ENCODE measurements at places on chromosomes 12 and 14.

DNA sequence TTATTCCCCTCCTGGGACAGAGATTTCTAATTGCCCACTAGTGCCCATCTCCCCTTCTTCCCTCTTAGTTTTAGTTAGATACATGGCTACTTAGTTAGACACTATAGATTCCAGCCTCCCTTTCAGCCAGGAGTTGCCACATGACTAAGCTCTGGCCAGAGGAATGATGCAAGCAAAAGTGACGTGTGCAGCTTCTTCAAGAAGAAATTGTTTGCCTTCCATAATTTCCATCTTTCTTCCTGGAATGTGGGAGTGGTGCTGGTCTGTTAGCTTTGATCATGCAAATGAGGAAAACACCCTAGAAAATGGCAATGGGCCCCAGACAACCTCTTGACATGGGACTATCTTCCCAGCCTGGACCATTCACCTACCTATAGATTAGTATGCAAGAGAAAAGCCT lies 21.4 kb downstream of the CCDC177 start:
- DNase-seq, result no peak
- no peak overlapping the region for H3K27ac ChIP-seq
- H3K4me1 ChIP-seq, result no peaks in the 10 kb centered on the region
- no peak overlapping the region for H3K4me3 ChIP-seq

DNA sequence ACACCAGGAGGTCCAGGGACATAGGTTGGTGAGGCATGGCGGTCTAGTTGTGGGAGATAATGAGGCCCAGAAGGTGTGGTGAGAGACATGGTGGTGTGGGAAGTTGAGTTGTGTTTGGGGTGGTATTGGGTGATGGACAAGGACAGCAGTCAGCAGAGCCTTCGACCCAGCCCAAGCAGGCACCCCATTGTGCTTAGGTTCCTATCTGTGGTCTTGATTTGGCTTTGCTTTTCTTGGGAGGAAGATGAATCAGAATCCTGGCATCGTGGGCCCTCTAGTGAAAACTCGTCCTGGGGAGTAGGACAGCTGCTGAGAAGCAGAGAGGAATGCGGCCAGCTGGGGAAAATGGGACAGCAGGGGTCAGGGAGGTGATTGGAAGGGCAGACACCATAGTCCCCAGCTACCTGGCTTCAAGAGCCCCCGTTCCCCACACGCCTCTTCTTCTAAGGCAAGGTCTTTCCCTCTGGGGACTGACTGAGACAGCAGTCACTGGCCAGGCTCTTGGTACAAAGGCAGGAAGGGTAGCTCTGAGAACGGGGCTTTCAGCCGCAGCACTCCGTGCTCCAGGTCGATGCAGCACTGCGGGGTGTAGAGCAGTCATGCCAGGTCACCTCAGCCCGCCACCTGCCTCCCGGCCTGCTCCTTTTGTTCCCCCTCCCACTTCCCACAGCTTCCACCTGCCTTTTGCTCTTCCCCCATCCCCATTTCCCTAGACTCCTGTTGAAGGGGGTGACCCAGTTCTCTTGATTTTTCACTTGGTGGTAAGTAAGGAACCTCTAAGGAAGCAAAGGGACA lies 7.9 kb downstream of the NRIP2 start:
- H3K4me3 ChIP-seq, result no peak overlapping the region
- no peaks in the 10 kb centered on the region for H3K4me1 ChIP-seq
- H3K36me3 ChIP-seq, result peaks cover 94% of the 10 kb centered on the region
- DNase-seq, result no peak
- H3K27me3 ChIP-seq, result no peaks in the 10 kb centered on the region
- H3K27ac ChIP-seq, result peak overlapping the region; percentile 53

DNA sequence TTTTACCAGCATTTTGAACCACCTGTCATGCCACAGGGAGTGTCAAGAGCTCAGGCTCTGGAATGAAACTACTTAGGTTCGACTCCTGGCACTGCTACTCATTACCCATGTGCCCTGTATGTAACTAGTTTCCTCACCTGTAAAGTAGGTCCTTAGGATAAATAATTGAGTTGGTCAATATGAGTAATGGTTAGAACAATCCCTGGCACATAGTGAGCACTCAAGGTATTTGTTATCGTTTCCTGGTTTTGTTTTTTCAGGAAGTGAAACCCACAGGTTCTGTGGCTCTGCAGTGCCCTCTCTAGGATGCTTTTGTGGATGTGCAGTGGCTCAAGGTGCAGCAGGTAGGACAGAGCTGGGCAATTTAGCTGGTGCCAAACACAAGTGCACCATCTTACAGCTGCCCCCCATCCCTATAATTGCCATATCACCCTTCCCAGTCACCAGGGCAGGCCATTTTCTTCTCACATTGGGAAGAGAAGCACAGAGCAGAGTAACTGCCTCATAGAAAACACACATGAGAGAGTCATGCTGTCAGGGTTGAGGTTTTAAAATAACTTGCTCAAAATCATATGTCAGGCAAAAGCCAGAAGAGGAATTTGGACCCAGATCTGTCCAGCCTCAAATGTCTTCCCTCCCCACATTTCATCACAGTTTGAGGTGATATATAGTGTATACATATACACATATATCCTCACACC lies 297.5 kb downstream of the RPAP3 start:
- no peaks in the 10 kb centered on the region for H3K27me3 ChIP-seq
- peak overlapping the region; percentile 31 for H3K27ac ChIP-seq
- H3K4me3 ChIP-seq, result no peak overlapping the region
- peaks cover 75% of the 10 kb centered on the region for H3K4me1 ChIP-seq

DNA sequence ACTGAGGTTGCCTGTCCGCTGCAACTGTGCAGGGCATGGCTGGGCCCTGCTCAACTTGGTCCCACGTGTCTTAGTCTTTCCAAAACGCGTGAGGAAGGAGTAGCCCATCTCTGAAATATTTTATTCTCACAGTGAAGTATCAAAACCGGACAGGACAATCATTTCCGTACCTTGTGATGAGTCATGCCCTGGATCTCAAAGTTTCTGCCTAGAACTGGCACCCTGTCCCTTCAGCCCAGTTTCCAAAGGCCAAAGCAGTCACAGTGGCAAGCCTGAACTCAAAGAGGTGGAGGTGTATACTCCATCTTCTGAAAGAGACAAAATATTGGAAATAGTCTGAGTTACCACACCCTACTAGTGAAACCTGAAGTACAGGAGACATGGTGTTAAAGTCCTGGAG lies 28.5 kb upstream of the SRGAP1 start:
- no peak for DNase-seq
- H3K36me3 ChIP-seq, result no peaks in the 10 kb centered on the region
- no peak overlapping the region for H3K27ac ChIP-seq
- peaks cover 29% of the 10 kb centered on the region for H3K27me3 ChIP-seq
- H3K4me1 ChIP-seq, result peaks cover 19% of the 10 kb centered on the region

- no peaks in the 10 kb centered on the region for H3K27me3 ChIP-seq
- peak within 1 kb of the TSS; percentile 99 for H3K27ac ChIP-seq
- H3K4me1 ChIP-seq, result peaks cover 27% of the 10 kb centered on the region
- peak within 1 kb of the TSS; percentile 90 for H3K4me3 ChIP-seq
Observed at GRCh38 chr14:24114532-24115421, at the start of the genes DCAF11 and NRL. Gene DCAF11 (plus strand): TSS chr14:24114777. CDS start chr14:24115595, 818 bp downstream. Gene NRL (minus strand): TSS chr14:24114949. CDS start chr14:24082848, 32,101 bp downstream.

DNA sequence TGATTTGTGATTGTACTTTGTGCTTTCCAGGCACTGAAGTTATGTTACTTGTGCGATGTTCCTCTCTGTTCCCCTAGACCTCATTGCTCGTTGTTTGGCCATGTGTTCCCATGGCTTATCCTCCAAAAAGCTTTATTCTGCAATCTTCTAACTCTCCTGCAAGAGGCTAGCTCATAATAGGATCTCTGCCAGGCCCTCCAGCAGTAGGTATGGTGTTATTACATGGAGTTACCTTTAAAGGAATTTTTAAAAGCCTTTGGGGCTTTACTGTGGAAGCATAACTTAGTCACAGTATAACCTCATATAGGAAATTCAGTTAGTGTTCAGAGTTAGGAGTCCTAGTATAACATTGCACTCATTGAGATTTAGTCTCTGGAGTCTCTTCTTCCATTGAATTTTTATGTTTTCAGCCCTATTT lies 292.3 kb downstream of the RAD51B start:
- H3K36me3 ChIP-seq, result no peaks in the 10 kb centered on the region
- no peaks in the 10 kb centered on the region for H3K27me3 ChIP-seq
- no peak overlapping the region for H3K4me3 ChIP-seq

GRCh38 chr12:21527451-21528180 lies 1.5 kb downstream of the SPX start:
- no peaks in the 10 kb centered on the region for H3K36me3 ChIP-seq
- DNase-seq, result peak; percentile 77
- peak overlapping the region; percentile 78 for H3K4me3 ChIP-seq
- H3K27me3 ChIP-seq, result peaks cover 37% of the 10 kb centered on the region
- H3K4me1 ChIP-seq, result peaks cover 10% of the 10 kb centered on the region

DNA sequence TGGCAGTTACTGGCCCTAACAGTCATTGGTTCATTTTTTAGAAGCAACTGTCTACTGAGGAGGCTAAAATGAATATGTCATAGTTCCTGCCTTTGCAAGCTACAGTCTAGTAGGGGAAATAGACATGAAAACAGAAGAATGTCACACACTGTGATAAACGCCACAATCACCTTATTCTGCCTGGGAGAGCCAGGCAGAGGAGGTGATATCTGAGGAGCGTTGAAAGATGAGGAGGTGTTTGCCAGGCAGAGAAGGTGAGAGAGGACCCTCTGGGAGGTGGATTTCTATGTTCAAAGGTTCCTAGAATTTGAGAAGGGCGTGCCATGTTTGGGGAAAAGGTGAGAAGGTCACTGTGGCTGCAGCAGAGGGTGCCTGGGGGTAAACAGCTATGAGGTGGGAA lies 185.7 kb downstream of the PAX9 start:
- no peak overlapping the region for H3K4me3 ChIP-seq
- H3K27ac ChIP-seq, result no peak overlapping the region
- H3K36me3 ChIP-seq, result no peaks in the 10 kb centered on the region
- no peaks in the 10 kb centered on the region for H3K27me3 ChIP-seq
- H3K4me1 ChIP-seq, result no peaks in the 10 kb centered on the region
- no peak for DNase-seq

GRCh38 chr12:24023081-24023480 lies 73.6 kb upstream of the SOX5 start:
- no peaks in the 10 kb centered on the region for H3K36me3 ChIP-seq
- no peaks in the 10 kb centered on the region for H3K27me3 ChIP-seq
- no peak for DNase-seq
- H3K4me3 ChIP-seq, result no peak overlapping the region
- H3K4me1 ChIP-seq, result no peaks in the 10 kb centered on the region

DNA sequence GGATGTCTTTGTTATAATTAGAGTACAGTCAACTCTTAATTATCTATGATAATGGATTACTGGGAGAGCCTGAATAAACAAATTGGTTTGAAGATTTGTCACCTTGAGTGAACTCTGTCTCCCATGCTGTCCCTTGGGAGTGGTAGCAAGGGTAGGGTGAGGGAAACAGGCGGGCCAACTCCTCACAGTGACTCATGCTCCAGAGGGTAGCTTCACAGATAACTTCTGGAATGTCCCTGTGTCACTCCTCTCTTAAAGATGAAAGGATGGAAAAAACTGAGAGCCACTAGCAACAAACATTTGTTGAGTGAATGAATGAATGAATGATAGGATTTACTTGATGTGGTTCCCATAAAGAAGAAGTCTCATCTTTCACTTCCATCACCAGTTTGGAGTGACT lies 53.5 kb downstream of the RASSF9 start:
- H3K4me3 ChIP-seq, result no peak overlapping the region
- no peak overlapping the region for H3K27ac ChIP-seq
- H3K4me1 ChIP-seq, result no peaks in the 10 kb centered on the region
- no peak for DNase-seq

DNA sequence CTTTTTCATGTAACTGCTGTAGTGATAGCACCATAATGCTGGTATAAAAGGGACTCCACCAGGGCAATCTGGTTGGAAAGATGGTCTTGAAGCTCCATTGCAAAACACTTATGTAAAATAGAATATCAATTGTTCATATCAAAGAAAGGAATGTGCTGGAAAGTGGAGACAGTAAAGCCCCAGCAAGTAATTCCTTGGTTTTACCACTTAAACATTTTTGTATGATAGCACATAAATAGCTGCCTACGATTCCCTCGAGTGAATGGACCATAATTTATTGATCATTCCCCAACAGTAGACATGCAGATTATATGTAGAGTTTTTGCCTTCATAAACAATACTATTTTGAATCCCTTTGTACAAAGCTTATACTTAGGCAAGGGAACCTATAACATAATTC lies 275.4 kb downstream of the PAWR start:
- no peaks in the 10 kb centered on the region for H3K4me1 ChIP-seq
- no peak overlapping the region for H3K4me3 ChIP-seq
- no peak overlapping the region for H3K27ac ChIP-seq
- H3K27me3 ChIP-seq, result no peaks in the 10 kb centered on the region

DNA sequence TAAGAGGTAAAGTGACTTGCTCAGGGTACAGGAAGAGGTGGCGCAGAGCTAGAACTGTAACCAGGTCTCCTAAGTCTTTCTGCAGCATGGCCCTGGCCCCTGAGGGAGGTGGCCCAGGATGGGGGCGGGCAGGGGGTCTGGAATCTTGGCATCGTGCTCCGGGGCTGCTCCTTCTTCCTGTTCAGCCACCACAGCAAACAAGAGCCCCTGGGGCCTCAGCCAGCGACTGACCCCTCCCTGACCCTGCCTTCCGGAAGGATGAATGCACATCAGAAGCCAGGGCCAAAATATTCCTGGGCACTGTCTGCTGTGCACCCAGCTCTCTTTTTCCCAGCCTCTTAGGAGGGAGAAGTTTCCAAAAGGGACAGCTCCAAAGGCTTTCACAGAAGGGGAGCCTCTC lies 242.8 kb downstream of the DPF3 start:
- H3K4me3 ChIP-seq, result no peak overlapping the region
- DNase-seq, result no peak
- H3K27me3 ChIP-seq, result no peaks in the 10 kb centered on the region
- H3K36me3 ChIP-seq, result no peaks in the 10 kb centered on the region
- H3K4me1 ChIP-seq, result no peaks in the 10 kb centered on the region

- no peak for DNase-seq
- H3K4me3 ChIP-seq, result no peak overlapping the region
- H3K36me3 ChIP-seq, result peaks cover 59% of the 10 kb centered on the region
- peaks cover 68% of the 10 kb centered on the region for H3K4me1 ChIP-seq
Observed at GRCh38 chr12:54272214-54272613, 7.7 kb downstream of the CBX5 start.

GRCh38 chr12:115140981-115141655 lies 457.1 kb upstream of the TBX3 start:
- no peak overlapping the region for H3K27ac ChIP-seq
- H3K4me3 ChIP-seq, result no peak overlapping the region
- no peak for DNase-seq
